ENCODE measurements at places on chromosomes 3 and 15.
A peak's percentile ranks its signal among the peaks of the same experiment; 100 is the strongest.

DNA sequence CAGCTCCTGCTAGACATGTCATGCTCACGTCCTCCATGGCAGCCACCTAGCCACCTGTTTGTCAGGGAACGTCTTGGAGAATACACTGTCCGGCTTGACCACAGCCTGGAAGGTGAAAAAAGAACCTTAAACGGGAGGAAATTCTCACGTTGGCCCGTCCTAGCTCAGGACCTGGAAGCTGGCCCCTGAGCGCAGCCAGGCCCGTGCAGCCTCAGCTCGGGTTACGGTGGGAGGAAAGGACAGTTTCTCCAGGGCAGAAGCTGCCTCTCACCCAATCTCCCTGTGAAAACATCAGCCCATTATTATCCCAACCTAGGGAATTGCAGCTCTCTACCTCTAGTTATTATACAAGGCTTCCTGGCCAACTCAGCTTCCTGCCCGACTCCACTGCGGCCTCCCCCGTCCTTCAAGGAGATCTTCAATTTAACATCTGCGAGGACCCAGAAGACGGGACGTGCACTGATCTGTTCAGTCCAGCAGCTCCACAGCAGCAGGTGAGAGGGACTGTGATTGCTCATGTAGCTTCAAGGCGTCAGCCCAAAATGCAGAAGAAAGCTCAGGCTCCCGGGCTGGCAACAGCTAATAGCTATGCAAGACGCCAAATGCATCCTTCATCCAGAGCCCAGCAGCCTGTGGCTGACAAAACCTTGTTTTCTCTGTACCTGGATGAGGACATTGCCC, 84.7 kb downstream of the ADAMTS17 start:
- DNase-seq, result no peak

DNA sequence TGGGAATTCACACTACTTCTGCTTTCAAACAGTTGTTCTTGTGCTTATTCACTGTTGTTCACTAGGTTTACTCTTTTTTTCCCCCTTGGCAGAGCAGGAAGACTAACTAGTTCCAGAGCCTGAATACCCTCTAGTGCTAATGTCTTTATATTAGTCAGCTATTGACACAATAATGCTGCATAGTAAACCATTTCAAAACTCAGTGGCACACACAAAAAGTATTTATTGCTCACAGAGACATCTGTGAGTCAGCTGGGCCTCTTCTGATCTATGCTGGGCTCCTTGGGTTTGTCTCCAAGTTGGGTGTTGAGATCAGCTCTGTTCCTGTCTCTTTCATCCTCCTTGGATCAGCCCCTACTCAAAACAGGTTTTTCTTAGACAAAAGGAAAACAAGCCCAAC, 51.1 kb downstream of the RSRC1 start:
- DNase-seq, result no peak

DNA sequence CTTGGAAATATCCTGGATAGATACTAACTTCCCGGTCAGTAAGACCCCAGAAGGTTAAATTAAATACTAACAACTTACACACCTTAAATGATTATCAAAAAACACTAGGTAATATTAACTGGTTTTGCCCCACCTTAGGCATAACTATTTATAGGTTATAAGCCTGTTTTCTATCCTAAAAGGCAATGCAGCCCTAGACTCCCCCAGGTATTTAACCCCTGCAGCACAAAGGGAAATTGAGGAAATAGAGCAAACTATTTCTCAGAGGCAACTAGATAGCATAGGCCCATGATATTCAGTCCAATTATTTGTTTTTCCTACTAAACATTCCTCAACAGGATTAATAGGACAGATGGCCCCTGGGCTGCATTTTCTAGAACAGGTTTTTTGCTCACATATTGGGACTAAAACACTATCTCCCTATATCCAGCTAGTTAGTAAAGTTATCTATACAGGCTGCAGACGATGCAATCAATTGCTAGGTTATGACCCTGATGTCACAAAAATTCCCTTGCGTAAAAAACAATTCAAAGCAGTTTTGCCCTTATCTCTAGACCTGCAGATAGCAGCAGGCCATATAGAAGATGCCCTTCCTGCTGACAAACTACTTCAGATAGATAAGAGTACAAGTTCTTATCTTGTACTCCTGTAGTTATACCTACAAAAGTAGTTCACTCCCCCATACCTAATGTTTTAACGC, 221.3 kb downstream of the DTWD1 start:
- no peak for DNase-seq

- DNase-seq, result no peak
Measured at GRCh38 chr15:50107591-50108408, 11.2 kb downstream of the ATP8B4 start.

- no peak for DNase-seq
Measured at GRCh38 chr3:184688251-184688881, 23.5 kb downstream of the MAGEF1 start.

DNA sequence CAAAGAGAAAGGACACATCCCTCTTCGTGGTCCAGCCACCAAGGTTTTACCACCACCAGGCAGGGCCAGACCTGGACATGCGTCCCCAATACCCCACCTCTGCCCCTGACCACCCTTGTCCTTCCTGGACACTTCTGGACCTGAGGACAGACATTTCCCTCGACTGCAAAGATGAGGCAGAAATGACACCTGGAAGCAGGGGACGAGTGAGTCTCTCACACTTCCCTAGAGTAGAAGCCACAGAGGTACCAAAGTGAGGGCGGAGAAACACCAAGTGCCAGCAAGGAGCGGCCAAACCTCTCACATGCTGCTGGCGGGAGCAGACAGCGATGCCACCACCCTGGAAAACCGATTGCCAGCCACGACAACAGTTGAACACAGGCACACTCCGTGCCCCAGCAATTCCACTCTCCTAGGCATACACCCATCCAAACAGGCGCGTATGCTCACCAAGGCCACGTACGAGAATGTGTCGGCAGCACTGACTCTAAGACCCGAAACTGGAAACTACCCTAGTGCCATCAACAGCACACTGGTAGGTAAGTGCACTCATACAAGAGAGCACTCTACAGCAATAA, 207.0 kb upstream of the NSMCE3 start:
- no peak for DNase-seq

- peak; percentile 56 for DNase-seq
Measured at GRCh38 chr3:14424711-14425580, 22.5 kb downstream of the SLC6A6 start.

- DNase-seq, result no peak
Measured at GRCh38 chr3:177419904-177420601, 222.8 kb upstream of the TBL1XR1 start.

DNA sequence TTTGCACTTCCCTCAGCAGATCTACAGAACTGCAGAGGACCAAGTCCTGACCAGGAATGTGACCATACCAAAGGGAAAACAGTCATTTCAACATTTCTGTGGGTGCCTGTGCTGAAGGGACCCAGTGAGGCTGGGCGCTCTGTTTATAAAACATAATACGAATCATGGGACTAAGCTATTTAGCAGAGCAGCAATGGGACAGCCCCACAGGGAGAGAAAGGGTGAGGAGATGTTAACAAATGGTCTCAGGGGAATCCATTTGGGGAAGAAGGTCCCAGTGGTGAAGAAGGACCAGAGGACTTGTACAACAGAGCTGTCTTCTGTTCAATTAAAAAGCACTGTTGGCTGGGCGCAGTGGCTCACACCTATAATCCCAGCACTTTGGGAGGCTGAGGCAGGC, 1025.4 kb downstream of the FHIT start:
- DNase-seq, result no peak

DNA sequence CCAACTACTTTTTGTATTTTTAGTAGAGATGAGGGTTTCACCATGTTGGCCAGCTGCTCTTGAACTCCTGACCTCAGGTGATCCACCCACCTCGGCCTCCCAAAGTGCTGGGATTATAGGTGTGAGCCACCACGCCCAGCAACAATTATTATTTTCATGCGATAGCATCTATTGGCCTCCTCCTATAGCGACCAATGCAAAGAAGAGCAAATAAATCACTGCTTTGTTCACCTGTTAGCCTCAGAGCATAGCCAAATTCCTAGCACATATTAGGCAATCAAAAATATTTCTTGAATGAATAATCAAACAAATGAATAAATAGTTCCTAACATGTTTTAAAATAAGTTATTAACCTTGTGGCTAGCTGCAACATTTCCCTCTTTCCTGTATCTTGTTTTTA, 36.8 kb upstream of the TNFSF10 start:
- DNase-seq, result no peak

DNA sequence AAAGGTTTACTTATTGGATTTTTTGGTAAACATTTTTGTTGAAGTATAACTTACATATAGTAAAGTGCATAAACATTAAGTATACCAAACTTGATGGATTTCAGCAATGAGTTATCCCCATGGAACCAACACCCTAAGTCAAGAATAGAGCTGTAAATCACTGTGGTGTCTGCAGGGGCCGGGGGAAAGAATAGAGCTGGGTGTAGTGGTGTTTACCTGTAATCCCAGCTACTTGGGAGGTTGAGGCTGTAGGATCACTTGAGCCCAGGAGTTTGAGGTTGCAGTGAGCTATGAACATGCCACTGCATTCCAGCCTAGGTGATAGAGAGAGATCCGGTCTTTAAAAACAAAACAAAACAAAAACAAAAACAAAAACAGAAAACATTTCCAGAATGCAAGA, 13.3 kb upstream of the FEM1B start:
- DNase-seq, result no peak

DNA sequence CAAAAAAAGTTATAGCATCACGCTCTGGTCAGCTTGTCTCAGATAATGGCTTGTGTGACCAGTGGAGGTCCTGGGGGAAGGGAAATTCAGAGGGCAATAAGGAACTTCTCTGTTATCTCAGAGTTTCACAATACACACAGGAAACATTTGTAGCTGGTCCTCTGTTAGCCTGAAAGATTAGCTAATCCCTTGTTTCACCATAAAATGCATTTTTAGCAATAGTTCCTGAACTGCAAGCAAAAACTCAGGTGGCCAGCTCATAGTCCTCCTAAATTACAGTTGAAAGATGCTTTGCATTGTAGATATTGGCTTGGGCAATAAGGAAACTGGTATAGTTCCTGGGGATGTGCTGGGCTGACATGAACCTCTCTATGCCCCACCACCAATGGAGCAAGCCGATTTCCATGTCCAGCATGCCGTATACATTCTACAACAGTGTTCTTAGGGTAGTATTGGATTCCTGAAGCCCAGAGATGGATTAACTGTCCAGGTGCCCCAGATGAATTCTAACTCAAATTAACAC, 141.5 kb upstream of the TBL1XR1 start:
- no peak for DNase-seq

GRCh38 chr3:46447228-46447985, 17.3 kb downstream of the LTF start:
- no peak for DNase-seq

- DNase-seq, result peak; percentile 28
Measured at GRCh38 chr15:31080591-31081014, 20.9 kb downstream of the TRPM1 start.

- no peak for DNase-seq
Measured at GRCh38 chr15:67373971-67374370, 119.4 kb downstream of the IQCH start.

GRCh38 chr3:171970301-171970788, 69.0 kb upstream of the FNDC3B start:
- DNase-seq, result no peak
